ENCODE measurements at places on chromosomes 2 and 18.

DNA sequence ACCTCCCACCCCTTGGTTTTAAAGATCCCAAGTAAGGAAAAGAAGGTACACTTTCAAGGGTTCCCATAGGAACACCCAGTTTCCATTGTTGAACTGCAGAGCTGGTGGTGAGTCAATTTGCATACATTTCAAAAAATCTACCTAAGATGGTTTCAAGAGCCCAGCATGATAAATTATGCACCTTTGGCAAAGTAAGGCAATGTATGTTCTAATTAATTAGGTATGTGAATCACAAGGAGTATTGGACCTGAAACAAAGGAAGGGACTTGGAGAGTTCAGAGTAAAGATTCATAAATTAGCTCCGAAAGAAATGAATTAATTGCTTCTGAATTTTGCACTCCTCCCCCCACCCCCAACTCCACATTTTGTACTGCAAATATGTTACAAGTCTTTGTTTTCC lies 459.7 kb downstream of the LRATD1 start:
- DNase-seq, result no peak

DNA sequence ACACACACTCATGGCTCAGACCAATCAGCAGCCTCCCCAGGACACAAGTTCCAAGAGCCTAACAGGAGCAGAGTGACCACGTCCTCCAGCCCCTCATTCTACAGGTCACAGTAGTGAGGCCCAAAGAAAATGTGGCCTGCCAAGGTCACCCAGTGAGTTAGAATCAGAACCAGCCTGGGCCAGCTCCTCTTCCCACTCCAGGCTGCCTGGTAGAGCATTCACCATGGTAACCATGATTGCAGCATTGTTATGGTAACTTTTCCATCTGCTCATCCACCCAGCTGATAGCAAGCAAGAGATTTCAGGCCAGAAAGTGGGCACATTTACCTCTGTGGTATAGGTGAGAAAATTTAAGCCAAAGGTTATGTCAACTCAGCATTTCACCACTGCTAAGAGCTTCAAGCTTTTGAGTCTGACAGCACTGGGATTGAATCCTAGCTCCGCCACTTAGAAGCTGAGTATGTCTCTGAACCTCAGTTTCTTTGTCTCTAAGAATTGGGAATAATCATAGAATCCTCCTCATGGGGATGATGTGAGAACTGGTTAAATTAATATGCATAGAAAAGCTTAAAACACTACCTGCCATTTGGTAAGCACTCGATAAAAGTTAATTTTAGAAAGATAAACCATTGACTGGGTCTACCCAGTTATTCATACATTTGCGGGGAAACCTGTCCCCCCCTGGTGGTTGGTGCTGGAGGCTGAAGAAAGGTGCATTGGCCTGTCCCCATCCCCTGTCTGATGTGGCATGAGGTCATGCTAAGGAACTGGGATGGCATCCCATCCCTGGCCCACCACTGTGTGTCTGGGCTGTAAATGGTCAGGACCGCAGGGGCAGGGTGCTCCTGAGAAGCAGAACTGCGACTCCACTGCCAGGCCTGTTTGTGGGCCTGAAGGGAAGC lies 181.5 kb downstream of the KLHL29 start:
- DNase-seq, result peak; percentile 42

- DNase-seq, result no peak
Measured at GRCh38 chr2:178328037-178328436, 122.9 kb downstream of the PRKRA start.

GRCh38 chr2:45458909-45459563 lies 152.0 kb downstream of the SRBD1 start:
- DNase-seq, result no peak

DNA sequence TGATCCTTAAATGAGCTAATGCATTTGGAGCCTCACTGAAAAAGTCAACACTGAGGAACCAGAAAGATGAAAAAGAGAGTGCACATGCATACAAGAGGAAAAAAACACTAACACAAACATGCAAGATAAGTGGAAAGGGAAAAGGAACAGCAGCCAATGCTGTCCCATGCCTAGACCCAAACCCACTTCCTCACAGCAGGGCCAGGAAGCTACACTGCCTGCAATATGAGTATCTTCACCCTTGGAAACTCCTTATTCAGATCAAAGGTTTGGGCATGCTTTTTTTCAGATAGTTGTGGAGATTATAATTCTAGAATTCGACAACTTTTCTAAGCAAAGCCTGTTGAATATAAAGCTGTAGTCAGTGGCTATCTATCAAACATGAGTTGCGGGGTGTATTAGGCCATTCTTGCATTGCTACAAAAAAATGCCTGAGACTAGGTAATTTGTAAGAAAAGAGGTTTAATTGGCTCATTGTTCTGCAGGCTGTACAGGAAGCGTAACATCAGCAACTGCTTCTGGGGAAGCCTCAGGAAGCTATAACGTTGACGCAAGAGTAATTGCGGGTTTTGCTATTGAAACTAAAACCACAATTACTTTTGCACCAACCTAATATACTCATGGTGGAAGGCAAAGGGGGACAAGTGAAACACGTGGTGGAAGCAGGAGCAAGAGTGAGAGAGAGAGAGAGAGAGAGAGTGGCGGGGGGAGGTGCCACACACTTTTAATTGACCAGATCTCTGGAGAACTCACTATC lies 138.2 kb downstream of the MBD2 start:
- no peak for DNase-seq

- no peak for DNase-seq
Measured at GRCh38 chr18:48752478-48752877, 198.3 kb downstream of the SMAD7 start.

DNA sequence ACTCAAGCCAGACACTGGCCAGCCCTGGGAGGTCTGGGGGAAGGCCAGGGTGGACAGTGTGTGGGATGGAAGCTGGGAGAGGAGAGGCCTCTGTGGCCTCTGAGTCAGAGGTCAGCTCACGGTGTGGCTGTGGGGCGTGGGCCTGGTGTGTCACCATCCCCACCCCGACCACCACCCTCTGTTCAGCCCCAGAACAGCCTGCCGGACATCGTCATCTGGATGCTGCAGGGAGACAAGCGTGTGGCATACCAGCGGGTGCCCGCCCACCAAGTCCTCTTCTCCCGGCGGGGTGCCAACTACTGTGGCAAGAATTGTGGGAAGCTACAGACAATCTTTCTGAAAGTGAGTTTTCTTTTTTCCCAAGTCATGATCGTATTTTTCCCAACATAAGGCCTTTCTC lies 110.5 kb downstream of the DYSF start:
- DNase-seq, result no peak

- DNase-seq, result no peak
Measured at GRCh38 chr2:11342551-11343367, 1.7 kb downstream of the ROCK2 start.

- no peak for DNase-seq
Measured at GRCh38 chr2:173997753-173998152, 32.6 kb upstream of the SP3 start.

GRCh38 chr2:1170241-1170640 lies 219.6 kb downstream of the SNTG2 start:
- DNase-seq, result no peak

- DNase-seq, result no peak
Measured at GRCh38 chr2:174336501-174337336, 2.0 kb downstream of the SP9 start.

DNA sequence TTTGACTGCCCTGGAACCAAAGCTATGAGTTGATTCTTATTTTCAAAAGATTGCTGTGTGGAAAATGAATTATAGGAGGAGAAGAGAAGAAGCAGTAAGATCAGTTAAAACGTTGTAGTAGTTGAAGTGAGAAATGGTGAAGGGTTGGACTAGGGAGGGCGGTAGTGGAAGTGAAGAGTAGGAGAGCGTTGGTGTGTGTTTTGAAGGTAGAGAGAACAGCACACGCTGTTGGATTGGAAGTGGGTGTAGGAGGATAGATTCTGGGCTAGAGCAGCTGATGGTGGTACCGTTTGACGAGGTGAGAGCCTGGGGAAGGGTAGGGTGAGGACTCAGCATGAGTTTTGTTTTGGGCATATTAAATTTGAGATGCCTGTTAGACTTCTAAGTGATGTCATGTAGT lies 18.4 kb downstream of the RIOK3 start:
- no peak for DNase-seq

- DNase-seq, result no peak
Measured at GRCh38 chr2:47725808-47726207, 57.1 kb upstream of the MSH6 start.

DNA sequence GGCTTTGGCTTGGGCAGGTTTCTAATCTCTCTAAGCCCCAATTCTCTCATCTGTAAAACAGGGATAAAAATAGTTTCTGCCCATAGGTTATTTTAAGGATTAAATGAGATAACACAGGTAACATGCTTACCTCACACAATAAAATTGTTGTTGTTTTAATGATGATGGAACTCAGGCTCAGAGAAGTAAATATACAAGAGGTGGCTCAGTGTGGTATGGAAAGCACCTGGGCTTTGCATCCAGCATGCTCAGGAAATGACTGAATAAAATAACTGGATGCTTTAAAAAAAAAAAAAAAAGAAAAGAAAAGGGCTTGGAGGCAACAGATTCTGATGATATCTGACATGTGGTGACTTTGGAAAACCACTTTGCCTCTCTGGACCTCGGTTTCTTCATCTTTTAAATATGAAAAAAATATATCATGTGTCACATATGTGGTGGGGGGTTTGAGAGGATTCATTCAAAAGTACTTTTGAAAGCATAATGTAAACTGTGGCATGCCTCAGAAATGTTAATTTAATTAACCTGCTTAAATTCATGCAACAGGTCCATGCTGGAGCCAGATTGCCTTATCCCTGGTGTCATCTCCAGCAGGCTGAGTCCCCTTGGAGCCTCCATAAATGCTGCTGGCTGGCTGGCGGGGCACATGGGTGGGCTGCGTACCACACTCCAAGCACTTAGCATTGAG lies 112.8 kb upstream of the CDC42EP3 start:
- DNase-seq, result no peak

DNA sequence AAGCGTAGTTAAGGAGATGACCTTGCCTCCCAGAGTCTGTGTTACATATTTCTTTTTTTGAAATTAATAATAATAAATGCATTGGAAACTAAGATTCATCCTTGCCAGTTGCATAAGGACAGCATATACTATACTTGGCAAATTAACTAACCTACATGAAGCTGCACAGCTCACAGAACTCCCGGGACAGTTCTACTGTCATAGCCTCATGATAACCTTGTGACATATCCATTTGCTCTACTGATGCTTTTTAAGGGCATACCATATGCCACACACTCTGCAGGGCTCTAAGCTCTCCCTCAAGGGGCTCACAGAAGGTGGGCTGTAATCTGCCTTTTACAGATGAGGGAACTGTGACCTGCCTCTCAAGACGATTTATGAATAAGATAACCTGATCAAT lies 3.8 kb downstream of the ITGB1BP1 start:
- no peak for DNase-seq

DNA sequence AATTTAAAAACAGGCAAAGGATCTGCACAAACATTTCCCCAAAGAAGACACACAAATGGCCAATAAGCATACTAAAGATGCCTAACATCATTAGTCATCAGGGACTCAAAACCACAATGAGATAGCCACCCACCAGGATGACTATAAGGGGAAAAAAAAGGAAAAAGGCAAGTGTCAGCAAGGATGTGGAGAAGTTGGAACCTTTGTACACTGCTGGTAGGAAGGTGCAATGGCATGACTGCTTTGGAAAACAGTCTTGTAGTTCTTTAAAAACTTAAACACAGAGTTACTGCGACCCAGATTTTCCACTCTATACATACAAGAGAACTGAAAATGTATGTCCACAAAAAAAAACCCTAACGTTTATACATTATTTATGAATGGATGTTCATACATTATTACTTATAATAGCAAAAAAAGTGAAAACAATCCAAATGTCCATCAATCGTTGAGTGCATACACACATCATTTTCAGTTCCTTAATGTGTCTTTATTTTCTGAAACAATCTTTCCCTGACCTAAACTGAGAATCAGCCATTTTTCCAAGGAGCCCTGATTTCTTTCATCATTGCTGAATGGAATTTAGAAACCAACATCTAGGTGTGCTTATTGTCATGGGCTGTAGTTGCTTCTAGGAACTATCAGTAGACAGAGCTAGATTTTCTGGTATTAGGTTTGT lies 64.7 kb upstream of the TLK1 start:
- no peak for DNase-seq

- no peak for DNase-seq
Measured at GRCh38 chr18:56962322-56962721, 184.6 kb upstream of the BOD1L2 start.

DNA sequence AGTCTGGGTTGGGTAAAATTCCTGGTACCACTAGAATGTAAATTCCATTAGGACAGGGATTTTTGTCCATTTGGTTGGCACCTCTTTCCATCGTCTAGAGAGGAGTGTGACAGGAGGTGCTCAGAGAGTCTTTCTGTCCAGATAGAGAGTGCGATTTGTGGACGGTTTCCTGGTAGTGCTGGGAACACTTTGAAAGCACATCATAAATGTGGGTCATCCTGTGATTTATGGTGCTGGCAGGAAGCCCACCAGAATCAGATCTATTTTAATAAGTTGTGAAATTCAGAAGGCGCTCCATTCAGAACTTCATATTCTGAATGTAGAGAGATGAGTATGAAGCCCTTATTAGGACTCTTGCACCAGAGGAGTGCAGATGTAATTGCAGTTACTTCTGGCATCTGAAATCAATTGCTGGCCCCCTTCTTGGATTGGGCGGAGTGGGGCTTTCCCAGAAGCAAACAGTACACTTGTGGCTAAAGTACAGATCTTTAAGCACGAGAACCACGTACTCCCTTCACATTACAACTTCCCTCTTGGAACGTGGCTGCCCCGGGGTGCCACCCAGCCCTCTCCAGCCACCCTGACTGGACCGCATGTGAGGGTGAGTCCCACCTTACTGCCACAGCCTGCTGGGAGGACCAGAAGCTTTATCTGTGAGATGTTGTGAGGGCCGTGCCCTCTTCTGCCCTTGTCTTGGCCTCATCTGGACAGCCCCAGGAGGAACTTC lies 243.2 kb downstream of the MYO3B start:
- no peak for DNase-seq

GRCh38 chr18:37464257-37464656 lies 101.3 kb downstream of the CELF4 start:
- no peak for DNase-seq

GRCh38 chr18:63373161-63373560 lies 6.2 kb upstream of the KDSR start:
- DNase-seq, result no peak

DNA sequence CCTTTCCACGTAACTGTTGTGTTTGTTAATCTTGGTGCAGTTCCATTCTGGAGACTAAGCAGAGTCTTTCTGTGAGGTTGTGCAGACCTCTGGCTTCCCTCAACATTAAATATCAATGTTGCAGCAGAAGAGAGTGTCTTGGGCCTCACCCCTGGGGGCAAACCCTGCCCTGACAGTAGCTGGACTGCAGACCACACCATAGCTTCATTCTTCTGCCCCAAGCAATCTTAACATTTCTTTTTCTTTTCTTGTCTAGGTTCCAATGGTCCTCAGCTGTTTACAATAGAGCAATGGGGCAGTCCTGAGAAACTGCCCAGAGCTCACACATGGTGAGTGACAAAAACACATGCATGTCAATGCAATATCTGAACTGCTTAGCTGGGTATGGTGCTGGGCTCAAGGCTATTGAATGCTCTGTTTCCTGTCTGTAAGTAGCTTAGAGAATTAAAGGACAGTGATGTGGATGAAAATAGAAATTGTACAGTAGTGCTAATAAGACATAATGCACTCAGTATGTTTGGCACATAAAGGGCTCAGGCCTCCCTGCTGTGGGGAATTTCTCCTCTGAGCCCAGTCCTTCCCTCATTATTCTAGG lies 237.6 kb downstream of the ALPK2 start:
- no peak for DNase-seq

GRCh38 chr2:150924878-150925277 lies 336.8 kb downstream of the RBM43 start:
- no peak for DNase-seq

GRCh38 chr18:23053776-23054457 lies 81.4 kb upstream of the CABLES1 start:
- no peak for DNase-seq

Measured in GM12892 (cell line).